ENCODE measurements at places on chromosomes 2 and 18.
A peak's percentile ranks its signal among the peaks of the same experiment; 100 is the strongest.

GRCh38 chr2:8627019-8627691, 54.7 kb upstream of the ID2 start:
- no peak for DNase-seq

DNA sequence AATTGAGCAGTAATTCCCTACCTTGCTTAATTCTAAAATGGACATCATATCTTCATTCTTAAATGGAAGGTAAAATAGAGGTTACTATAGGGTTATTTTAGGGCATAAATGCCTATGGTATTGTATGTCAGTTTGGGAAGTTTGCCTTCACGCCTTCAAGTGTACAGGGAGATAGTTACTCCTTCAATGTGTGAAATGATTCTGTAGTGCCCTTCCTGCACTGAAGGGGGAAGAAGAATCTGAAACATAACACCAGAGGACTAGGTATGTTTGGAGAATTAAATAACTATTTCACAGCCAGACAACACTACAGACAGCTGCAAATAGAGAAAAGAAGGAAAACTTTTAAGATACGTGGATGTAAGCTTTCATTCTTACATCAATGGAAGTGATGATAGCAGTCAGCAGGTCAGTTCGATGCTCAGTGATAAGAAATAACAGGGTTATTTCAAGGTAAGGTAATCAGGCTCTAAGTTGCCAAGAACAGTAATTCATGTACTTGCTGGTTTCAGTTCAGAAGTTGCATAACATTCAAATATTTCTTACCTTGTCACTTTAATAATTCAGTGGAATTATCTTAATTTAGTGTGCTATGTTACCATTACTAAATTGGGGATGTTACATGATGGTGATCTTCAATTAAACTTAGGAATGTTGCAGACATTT, 4.0 kb downstream of the PKP4 start:
- DNase-seq, result no peak

GRCh38 chr2:112924821-112925220, 13.9 kb downstream of the IL37 start:
- no peak for DNase-seq

DNA sequence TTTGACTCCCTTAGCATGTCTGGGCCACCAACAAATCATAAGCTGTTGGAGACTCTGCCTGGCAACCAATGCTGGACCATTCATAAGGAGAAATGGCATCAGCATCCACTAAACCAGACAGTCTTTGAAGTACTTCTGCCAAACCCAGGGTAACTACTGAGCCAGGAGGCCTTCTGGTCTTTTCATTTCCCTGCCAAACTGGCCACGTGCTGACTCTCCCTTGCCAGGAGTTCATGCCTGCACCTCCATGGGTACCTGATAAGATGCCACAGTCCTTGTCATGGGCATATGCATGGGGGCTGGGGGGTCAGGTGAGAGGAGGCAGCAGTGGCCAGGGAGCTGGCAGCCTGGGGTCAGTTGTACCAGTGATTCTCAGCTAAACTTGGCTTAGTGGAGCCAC, 34.2 kb upstream of the DAPL1 start:
- no peak for DNase-seq

DNA sequence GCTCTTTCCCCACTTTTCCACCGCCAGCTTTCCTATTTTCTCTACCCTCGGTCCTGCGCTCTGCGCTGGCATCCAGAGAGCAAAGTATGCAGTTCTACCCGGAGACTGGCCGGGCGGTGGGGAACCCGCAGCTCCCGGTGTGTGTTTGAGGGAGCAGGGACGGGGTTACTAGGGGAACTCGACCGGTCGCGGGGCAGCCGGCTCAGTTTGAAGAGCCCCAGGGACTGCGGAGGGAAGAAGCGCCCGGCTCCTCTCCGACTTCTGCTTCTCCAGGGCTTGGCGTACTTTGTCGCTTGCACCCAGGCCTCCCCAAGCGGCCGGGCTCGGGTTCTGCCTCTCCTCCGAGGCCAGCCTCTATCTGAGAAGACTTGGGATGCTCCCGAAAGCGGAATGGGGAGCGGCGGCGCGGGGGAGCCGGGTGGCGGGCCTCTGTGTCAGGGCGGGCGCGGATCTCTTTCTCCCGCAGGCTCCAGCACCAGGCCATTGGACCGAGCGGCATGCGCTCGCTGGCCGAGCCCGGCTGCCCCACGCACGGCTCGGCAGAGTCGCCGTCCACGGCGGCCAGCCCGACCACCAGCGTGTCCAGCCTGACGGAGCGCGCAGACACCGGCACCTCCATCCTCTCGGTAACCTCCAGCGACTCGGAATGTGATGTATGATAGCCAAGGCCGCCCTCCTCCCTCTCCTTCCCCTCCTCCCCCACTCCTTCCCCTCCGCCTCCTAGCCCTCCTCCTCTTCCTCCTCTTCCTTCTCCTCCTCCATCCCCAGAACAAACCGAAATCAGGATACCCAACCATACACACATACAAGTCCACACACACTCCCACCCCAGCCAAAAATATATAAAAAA, 2.8 kb downstream of the SIX3 start:
- no peak for DNase-seq

- DNase-seq, result no peak
Observed at GRCh38 chr2:27792759-27793158, 21.2 kb downstream of the MRPL33 start.

- no peak for DNase-seq
Observed at GRCh38 chr2:118492335-118492734, 355.1 kb downstream of the EN1 start.

DNA sequence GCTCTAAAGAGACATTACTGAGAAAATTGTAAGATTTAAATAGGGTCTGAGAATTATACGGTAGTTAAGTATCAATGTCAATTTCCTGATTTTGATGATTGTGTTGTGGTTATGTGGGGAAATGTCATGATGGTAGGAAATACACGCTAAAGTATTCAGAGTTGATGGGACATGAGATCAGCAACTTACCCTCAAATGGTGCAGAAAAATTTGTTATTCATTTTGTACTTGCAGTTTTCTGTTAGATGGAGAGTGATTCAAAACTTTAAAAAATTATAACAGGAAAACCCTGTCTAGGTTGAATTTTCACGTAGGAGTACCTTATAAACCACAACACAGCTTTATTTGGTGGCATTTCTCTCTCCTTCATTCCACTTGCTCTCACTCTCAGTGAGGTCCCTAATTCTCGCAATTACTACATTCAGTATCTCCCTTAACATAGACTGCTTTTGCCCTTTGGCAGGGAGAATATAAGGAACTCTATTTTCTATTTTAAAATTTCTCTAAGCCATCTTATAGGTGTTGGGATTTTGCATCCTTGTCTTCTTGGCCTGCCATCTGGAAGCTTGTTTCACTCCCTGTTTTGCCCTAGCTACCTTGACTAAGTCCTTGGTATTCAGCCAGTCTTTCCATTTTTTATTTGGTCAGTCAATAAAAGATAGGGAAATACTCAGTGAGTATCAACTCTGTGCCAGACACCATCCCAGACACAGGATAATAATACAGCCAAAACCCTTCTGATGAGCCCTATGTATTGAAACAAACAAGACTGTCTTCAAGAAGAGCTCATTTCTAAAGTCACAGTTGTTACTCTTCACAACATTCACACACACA, 550.6 kb upstream of the ACVR2A start:
- DNase-seq, result no peak

DNA sequence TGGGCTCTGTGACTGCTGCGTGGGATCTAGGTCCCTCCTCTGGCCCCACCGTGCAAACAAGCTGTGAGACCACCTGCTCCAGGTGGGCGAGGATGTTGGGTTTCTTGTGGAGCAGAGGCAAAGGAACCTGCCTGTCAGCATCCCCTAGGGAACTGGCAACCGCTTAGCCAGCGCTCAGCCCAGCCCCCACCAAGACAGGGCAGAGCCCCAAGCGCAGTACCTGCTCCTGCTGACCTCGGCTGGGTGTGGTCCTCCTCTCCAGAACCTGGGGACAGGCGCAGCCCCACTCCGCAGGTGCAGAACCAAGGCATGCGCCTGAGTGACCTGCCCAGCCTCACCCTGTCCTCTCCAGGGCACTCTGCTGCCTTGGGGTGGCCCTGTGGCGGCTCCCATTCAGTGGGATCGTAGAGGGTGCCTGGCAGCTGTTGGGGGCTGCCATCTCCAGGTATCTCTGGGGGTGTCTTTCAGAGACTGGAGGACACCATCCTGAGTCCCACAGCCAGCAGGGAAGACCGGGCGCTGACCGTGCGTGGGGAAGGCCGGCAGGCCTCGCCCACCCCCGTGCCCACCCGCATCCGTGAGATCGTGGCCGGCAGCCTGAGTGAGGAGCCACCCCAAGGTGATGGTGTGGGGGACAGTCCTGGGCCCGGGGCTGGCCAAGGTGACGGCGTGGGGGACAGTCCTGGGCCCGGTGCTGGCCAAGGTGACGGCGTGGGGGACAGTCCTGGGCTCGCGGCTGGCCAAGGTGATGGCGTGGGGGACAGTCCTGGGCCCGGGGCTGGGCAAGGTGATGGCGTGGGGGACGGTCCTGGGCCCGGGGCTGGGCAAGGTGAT, 12.3 kb downstream of the CROCC2 start:
- DNase-seq, result no peak

DNA sequence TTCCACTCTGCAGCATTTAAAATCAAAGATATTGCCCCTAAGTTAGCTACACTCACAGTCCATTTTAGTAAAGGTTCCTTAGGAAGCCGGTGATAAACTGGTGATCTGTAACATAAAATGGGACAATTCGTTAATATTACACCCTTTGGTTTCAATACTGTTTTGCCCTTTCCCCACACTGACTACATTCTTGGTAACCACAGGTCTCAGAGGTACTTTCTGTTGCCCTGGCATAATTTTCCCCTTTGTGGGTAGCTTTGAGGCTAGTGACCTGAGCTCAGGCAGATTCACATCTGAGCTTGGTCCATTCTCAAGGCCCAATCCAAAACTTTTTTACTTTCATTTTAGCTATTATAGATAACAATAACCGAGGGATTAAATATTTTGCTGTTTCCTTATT, 32.9 kb upstream of the CSRNP3 start:
- DNase-seq, result no peak

DNA sequence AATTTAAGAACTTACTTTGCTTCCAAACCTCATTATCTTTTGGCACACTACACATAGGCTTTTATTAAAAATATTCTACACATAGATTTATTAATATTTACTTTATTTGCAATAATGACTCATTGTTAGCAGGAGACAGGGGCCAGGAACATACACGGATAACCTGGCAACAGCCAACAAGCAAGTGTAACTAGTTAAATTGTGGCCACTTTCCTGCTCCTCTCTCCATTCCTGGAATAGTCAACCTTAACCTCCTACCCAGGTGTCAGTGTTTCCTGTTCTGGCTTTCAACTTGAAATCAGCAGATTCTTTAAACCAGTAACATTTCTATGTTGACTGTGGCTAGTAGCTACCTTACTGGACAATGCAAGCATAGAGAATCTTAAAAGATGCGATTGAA, 26.5 kb downstream of the ACVR1 start:
- no peak for DNase-seq

DNA sequence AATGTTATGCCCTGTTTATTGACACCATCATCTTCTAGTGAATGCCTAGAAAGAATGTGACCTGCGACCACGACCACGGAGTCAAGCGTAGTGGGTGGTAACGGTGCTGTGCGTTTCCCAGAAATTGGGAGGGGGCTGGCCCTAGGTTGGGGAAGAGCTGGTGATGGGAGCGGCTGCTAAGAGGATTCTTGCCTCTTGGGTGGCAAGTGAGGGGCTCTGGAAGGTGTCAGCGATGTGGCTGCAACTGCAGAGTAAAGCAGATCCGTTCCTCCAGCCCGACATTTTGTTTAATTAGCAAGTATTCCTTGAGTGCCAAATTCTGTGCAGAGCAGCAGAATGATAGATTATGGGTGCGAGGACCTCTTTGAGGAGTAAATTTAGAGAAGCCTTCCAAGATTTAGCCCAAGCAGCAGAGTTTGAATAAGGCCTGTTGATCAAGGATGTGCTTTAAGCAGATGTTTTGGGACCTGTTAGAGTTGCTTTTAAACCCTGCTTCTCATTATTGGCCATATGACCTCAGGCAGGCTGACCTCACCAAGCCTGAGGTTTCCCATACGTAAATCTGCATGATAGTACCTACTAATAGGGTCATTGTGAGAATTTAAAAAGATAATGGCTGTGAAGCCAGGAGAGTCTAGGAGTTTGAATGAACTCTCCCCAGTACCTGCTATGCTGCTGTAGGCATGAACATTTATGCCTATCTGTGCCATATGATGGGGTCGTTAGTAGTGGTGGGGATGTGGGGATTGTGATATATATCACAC, 287.7 kb downstream of the PTGR3 start:
- DNase-seq, result no peak

GRCh38 chr18:58671111-58671631, at the start of gene MALT1:
Gene MALT1 (plus strand): TSS chr18:58671465. CDS start chr18:58671644, 179 bp downstream.
- DNase-seq, result peak; percentile 81

DNA sequence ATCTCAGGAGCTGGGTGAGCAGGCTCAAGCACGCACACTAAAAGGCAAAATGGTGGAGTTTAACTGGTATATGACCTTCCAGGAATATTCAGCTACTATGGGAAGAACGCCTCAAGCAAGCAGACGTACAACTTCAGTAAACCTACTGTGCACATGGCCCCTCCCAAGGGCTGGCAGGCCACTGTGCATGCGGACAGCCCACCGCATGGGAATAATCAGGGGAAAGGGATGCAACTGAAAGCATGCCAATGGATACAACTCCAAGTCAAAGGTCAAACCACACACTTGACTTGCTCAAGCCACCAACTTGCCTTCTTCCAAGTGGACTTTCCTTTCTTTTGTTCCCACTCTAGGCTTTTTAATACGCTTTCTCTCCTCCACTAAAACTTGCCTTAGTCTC, 121.6 kb upstream of the SNTG2 start:
- no peak for DNase-seq

DNA sequence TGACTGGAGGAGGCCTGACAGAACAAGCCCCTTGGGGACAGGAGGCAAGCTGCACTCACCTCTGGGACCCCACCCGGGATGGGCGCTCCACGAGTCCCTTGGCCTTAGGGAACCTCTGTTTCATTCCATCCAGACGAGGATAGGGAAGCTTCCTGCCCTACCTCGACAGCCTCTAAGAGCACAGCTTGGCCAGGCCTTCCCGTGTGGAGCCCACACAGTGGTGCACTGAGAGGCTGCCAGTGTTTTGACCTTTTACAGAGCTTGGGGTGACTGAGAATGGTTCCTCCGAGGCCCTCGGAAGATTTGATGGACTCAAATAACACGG, 91.4 kb upstream of the SMAD7 start:
- no peak for DNase-seq

GRCh38 chr18:56645415-56646016, 5.6 kb upstream of the WDR7 start:
- DNase-seq, result no peak

GRCh38 chr18:25494888-25495287, 142.9 kb upstream of the ZNF521 start:
- DNase-seq, result no peak

- no peak for DNase-seq
Observed at GRCh38 chr2:65549257-65549627, 116.8 kb upstream of the SPRED2 start.

DNA sequence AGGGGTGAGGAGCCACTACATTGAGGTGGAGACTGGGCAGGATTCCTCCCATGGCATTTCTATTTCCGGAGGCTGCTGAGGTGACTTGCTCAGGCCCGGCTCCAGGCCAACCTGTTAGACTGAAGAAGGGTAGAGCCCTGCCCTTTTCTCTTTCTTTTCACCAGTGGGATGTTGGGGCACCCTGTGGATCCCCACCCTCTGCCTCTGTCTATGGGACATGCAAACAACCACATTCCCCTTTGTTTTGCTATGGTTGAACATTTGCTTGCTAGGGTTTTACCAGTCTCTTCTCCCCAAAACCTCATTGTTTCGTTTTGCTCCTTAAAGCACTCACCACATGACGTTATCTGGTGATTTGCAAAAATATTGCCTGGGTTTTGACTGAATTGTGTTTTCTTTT, 183.3 kb downstream of the ARL4C start:
- DNase-seq, result no peak

Data from GM12892 (cell line).